ENCODE measurements at places on chromosomes 11 and 22.

DNA sequence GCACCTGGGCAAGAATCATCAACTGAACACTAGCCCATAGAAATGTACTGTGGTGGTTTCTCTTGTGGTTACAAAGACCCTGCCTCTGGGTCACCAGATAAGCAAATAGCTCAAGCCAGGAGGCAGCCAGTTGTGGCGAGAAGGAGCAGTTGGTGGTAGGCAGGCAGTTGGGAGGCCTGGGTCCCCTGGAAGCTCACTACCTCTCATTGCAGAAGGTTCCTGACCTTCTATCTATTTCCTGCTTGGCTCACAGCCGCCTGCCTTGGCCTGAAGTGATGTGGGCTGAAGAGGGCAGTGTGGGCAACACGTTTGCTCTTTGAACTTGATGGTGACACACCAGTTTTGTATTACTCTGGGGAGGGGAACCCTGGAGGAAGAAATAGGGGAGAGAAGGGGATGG, 34.7 kb downstream of the NECTIN1 start:
- DNase-seq, result no peak

DNA sequence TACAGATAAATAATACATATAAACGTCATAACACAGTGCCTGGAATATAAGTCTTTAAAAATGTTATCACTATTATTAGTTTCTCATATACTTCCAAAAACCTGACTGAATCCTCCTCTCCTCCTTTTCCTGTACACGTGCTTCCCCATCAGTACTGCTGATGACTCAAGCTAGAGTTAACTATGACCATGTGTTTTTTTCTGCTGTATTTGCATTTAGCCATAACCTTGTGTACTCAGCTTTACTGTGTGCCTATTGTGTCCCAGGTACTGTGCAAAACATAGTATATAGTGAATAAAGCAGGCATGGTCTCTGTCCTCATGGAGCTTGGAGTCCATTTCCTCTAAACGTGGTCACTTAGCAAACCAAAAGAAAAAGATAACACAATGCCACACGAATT, 56.5 kb upstream of the ARHGAP32 start:
- DNase-seq, result no peak

DNA sequence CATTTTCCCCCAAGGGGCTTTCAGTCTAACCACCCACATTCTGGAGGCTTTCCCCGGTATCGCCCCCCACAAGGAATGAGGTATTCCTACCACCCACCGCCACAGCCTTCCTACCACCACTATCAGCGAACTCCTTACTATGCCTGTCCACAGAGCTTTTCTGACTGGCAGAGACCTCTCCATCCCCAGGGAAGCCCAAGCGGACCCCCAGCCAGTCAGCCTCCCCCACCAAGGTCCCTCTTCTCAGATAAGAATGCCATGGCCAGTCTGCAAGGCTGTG, 14.6 kb upstream of the SLC25A18 start:
- DNase-seq, result no peak

DNA sequence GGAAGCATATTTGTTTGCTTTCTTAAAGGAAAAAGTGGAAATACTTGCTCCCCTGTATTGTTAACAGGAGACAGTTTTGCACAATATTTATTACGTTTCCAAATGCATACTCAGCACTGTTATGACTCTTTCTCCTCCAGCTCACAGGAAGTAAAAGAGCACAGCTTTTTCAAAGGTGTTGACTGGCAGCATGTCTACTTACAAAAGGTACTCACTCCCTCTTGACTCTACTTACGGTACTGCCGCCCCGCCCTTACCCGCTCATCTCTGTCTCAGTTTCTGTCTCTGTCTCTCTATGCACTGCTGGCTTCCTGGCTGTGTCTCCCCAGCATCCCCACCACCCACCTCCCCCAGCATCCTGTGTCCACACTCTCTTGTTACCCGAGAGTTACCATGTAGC, 32.2 kb upstream of the MYO18B start:
- no peak for DNase-seq

GRCh38 chr11:40403321-40403720, 1056.1 kb downstream of the LRRC4C start:
- DNase-seq, result no peak

DNA sequence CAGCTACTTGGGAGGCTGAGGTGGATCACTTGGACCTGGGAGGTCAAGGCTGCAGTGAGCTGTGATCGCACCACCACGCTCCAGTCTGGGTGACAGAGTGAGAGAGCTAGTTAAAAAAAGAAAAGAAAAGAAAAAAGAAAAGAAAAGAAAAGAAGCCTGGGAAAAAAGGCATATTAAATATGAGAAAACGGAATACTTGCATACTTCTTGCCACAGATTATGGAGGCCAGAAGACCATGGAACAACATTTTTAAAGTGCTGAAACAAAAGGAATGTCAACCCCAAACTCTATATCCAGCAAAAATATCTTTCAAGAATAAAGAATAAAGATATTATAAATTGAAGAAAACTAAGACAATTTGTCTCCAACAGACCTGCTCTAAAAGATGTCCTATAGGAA, 191.9 kb downstream of the EFCAB6 start:
- DNase-seq, result no peak

GRCh38 chr11:4068962-4069361, 25.6 kb upstream of the RRM1 start:
- DNase-seq, result no peak

GRCh38 chr11:117230999-117231841, 653 bp downstream of the PCSK7 start:
- no peak for DNase-seq

All from right atrium auricular region (tissue), 2 donors.